Smooth muscle cell of the pulmonary artery (primary cell): ENCODE measurements at places on chromosomes 6 and 20. TPM values are rescaled to one million over a fixed set of nuclear protein-coding genes. Genes with fewer than 3 reads are reported as not detected.

The DLK2 gene
- 0.20 and 0.86 TPM in 2 replicates for total RNA-seq

The CDH26 gene
- 0.17 and 0.59 TPM in 2 replicates for total RNA-seq

The ADA gene
- 12.0 and 45.0 TPM in 2 replicates for total RNA-seq

The NNAT gene
- total RNA-seq = 0.66 TPM in 1 of 2 replicates, not detected in the other

The CCDC170 gene
- 0.33 and 0.46 TPM in 2 replicates for total RNA-seq

The HDGFL1 gene
- total RNA-seq = not detected in 2 replicates

The SNX3 gene
- total RNA-seq = 155 and 207 TPM in 2 replicates
